DMS153 (cell line): ENCODE measurements at places on chromosomes 3 and 15.
A peak's percentile ranks its signal among the peaks of the same experiment; 100 is the strongest.

DNA sequence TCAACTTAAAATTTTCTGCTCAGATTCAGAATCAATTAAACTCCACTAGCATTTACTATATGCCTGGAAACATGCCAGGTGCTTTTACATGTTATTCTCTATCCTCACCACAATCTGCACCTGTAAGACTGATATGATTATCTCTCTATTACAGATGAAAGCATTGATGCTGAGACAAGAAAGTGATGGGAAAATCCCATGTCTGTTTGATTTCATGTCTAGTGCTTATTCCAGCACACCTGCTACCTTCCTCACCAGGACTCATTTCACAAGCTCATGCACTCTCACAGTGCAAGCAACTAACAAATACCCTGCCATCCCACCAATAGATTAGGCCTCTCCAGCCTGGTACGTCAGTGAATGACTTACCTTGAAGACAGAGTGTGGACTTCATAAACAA lies 25.0 kb upstream of the BCL6 start:
- DNase-seq, result no peak

GRCh38 chr3:155339052-155339451 lies 45.6 kb upstream of the STRIT1 start:
- DNase-seq, result no peak

GRCh38 chr15:39211108-39211979 lies 369.5 kb upstream of the THBS1 start:
- DNase-seq, result no peak

DNA sequence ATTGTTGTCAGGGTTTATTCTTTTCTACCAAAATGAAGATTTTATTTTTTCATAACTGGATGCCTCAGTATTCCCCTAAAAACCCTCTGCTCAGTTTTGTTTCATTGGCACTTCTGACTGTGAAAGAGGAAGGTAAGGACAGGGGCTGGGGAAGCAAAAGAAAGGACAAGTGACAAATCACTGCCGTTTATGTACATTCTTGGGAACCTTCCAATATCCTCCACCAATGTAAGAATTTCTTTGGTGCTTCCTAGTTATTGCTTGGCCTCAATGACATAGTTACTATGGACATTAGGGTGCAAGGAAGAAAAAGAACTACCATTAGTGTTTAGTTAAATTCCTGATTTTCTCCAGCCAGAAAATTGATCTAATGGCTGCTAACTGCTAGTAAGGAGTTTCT lies 131.0 kb upstream of the C15orf61 start:
- DNase-seq, result no peak

DNA sequence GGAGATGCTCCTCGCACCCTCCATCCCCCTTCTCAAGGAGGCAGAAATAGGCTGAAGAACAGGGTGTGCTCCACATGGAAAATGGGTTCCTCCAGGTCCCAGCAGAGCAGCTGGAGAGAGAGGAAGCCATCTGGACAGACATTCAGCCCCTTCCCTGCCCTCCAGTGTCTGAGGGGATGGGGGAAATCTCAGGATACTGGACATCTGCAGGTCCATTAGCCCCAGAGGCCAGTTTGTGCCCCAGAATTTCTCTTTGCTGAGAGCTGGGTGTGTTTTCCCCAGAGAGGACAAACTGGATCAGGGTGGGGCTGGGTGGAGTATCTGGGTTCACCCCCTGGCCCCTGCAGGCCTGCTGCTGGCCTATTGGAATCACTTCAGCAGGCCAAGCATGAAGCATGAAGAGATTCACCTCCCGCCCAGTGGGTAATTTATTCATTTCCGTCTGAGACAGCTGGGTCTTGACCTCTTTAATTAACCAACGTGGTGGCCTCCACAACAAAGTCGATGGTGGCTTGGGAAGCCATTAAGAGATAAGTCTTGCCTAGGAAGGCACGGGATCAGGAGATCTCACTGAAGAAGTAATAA lies 4.6 kb downstream of the FAM3D start:
- DNase-seq, result no peak

DNA sequence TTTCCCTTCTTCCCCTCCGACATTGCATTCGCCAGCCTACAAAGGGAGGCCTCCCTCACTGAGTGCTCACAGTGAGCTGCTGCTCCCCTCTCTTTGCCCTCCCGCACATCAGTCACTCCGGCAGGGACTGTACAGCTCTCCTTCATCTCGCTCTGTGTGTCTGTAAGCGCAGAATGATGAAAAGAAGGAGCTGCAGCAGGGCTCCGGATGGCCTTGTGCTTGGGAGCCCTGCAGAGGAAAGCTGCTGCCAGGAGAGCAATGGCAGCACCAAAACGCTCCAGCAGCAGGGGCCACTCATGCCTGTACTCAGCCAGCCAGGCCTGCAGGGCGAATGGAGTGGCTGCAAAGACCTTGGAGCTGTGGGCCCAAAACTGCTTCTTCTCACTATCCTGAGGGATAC lies 107.0 kb upstream of the NSMCE3 start:
- no peak for DNase-seq

DNA sequence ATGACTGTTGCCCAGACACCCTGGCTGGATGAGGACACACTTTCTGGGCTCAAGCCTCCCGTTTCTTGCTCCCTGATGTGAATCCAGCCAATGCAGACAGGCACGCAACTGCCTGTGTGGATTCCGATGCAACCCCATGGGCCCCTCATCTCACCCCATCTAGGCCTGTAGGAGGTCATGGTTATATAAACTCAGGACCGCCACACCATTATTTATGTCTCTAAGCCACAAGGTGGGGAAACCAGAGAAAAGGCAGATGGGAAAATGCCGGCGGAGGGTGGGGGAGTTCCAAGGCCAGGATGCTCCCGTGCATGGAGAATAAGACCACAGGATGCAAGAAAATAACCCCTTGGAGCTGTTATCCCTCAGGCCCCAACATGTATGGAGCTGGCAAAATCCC lies 2.0 kb downstream of the MESP1 start:
- DNase-seq, result no peak

- no peak for DNase-seq
Observed at GRCh38 chr15:66429117-66429516, 42.4 kb downstream of the MAP2K1 start.

DNA sequence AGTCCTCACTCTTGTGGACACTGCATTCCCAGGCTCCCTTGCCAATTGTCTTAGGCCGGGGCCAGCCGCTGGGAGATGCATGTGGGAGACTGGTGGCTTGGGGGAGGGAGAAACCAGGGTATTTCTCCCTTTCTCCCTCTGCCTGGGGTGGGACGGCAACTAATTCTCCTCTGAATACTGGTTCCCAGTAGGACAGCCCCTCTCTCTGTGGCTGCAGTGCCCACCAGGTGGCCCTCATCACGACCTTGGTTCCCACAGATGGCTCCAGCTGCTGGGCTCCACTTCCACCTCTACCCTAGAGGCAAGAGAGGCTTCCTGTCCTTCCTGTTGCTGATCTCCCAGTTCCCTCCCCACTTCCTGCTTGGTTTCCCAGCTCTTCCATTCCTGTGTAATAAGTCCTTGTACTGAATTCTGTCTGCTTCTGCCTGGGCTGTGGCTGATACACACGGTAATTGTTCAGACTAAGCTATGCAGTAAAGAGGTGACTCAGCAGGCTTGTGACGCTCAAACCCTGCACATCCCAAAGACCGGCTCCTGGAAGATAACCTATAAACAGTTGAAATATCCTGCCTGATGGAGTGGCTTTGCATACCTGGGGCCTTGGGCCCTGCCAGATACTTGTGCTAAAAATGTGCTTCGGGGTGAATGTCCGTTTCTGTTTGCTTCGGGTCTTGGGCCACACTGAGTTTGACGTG lies 20.4 kb upstream of the COPG1 start:
- no peak for DNase-seq

GRCh38 chr3:17891139-17891856 lies 148.9 kb upstream of the TBC1D5 start:
- DNase-seq, result no peak

GRCh38 chr3:29486096-29486495 lies 205.2 kb downstream of the RBMS3 start:
- DNase-seq, result peak; percentile 36

GRCh38 chr3:152937234-152937633 lies 102.3 kb downstream of the P2RY1 start:
- no peak for DNase-seq

DNA sequence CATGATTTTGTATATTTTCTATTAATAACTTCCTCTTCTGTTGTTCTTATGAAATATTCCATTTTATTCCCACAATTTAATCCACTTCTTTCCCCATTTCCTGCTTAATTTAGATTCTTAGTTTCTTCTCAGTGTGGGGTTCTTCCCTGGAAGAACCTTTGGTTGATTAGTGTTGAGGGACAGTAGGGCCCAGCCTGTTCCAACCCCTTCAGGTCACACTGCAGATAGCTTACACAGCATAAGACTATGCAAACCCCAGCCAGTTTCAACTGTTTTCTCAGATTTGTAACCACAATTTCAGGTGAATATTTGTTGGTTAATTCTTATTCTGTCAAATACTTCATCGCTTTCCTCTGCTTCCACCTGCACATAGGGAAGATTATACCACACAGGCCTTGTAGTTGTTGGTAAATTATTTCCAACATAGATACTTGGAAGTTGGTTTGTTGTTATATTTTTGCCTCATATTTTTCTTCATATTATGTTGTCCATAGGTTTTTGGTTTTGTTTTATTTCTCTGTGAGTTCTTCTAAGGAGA lies 34.7 kb downstream of the AADACL2 start:
- no peak for DNase-seq

GRCh38 chr3:127238602-127239001 lies 45.7 kb downstream of the PRR23E start:
- no peak for DNase-seq

- no peak for DNase-seq
Observed at GRCh38 chr3:148232389-148232788, 465.3 kb upstream of the AGTR1 start.

DNA sequence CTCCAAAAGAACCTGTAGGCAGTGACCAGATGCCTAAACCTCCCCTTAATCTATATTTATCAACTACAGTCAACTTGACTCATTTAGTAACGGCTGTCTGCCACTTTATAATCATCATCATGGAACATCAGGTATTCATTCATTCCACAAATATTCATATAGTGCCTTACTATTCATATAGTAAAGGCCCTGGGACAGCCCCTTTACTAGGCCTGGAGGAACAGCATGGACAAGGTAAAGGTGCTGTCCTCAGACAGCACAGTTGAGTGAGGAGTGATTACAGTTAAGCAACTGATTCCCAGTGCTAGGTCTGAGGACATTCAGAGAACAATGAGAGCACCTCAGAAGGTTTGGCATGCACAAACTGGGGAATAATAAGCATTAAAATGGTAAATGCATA lies 346.5 kb upstream of the RORA start:
- no peak for DNase-seq

DNA sequence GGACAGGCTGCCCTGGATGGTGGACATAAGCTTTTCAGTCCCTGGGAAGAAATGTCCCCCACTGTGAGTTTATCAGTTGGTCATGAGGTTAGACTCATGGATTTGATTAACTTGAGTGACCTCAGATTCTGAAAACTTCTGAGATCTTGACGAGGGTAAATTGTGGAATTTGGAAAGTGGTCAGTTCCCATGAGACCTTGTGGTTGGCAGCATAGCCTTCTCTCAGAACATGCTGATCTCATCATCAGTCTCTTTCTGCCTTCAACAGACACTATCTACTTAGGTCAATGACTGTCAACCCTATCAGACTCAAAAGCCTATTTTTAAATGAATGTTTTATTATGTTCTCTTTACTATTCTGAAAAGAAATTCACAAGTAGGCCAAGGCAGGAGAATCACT lies 45.6 kb upstream of the NDUFB4 start:
- no peak for DNase-seq

DNA sequence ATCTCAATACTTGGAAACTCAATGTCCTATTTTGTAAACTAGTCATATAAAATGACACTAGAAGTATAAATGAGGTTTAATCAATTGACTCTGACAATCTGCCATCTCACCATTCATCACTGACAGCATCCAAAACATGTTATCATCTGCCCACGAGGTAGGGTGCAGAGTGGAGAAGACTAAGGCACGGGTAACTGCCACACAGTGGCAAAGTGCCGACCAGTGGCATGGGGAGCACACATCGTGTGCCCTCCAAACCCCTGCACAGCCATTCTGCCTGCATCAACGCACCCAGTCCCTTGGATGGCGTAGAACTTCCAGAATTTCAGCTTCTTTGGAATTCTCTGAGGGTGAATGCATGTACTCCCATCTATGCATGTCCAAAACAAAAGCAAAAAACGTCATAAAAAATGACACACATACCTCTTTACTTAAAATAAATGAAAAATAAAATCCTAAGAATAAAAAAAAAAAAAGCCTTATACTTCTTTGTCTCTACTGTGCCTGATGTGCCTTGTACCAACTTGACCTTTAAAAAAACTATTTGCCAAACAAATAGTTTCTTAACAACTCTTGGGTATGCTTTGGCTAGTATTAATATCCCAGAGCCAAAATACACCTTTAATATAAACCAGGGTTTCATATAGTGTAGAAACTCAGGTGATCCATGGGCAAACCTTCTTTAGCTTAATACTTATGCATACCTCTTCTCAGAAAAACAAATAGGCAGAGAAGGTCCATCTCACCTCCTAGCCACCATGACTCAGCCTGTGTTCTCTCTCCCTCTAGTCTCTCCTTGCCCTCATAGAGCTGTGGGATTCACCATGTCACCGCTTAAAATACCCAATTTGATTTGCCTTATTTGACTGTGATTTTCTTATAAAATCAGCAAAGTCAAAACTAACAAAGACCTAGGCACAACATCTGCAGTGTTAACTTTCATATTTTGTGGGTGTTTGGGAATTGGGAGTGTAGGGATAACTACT lies 12.7 kb downstream of the CPOX start:
- no peak for DNase-seq

DNA sequence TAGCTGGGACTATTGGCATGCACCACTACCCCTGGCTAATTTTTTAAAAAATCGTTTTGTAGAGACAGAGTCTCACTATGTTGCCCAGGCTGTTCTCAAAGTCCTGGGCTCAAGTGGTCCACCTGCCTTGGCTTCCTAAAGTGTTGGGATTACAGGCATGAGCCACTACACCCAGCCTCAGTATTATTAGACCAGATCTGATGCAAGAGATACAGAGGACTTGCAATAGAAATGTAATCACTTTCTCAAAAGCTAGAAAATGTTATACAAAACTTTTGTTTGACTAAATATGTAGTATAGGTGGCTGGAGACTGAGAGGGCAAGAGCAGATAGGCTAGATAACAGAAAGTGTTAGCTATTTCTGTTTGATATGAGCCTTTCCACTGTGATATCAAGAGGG lies 531.9 kb downstream of the SOX2 start:
- DNase-seq, result no peak

- DNase-seq, result no peak
Observed at GRCh38 chr3:169564883-169565282, 98.6 kb downstream of the MECOM start.
